ENCODE measurements at places on chromosomes 1 and 21.

DNA sequence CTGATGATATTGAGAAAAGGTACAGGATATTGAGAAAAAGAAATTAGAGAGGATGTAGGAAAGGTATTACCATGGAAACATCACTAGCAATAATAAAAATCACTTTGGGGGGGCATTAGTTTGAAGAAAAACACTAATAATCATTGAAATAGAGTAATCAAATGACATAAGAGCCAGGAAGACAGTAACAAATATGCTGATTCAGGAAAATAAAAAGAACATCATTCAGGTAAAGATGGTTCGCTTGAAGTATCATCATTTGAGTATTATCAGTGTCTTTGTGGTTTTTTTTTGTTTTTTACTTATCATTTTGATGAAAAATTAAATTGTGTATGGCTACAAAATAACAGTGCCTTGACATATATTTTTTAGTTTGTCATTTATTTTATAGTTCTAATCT lies 164.5 kb downstream of the IFI44 start:
- DNase-seq: no peak

- DNase-seq: no peak
Measured at GRCh38 chr1:39680751-39681150, 8.8 kb upstream of the NT5C1A start.

- peak; percentile 89 for DNase-seq
Measured at GRCh38 chr1:47710329-47711071, 272.7 kb downstream of the FOXD2 start.

DNA sequence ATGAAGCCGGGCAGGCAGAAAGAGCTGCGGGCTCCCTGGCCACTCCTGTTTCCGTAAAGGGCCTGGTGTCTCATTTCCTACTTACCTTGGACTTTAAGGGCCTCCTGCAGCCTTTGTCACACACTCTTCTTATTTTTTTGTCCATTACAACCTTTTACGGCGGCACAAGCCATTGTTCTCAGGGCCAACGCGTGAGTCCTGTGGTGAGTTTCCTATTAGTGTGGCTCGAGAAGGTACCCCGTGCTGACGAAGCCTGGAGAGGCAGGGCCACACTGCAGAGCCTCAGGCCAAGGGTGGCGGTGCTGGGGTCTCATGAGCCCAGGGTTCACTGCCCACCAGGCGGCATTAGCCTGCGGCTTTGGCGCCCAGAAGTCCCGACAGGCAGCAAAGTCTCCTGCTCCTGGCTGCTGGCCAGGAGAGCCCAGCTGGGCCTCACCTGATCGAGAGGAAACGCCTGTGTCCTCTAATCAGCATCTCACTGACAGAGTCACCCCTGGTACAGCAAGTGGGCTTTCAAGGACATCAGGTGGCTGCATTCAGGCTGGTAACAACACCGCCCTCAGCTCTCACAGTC lies 62.0 kb downstream of the SIK1 start:
- peak; percentile 74 for DNase-seq

DNA sequence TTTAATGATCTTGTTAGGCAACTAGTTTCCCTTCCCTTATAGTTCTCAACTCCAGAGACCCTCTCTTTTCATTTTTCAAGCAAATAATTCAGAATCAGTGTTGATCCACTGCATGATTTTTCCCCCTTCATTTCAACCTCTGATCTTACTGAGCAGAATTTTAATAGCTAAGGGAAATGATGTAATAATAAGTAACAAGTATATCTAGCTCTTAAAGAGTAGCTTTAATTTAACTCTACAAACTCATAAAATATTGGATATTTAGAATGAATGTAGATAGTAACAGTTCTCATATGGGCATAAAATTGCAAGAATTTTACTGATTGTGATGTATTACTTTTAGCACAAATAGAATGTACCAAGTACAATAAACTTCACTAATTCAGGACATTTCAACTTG lies 130.2 kb downstream of the NR5A2 start:
- DNase-seq: no peak

DNA sequence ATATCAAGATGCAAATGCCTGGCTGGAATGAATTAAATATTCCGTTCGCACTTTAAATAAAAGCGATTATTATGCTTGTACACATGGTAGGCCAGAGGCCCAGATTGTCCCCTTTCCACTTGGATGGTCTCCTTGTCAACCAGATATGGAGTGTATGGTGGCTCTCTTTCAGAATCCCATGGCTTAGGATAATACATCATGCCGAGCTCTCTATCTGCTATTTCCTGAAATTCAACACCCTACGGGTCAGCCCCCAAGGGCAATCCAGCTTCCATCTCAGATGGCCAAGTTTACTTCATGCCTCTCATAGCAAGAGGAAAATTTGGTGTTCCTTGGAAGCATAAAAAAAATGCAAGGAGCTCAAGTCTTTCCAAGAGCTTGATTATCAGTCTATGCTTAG lies 25.4 kb upstream of the FMO1 start:
- DNase-seq: no peak
